ENCODE measurements at places on chromosomes 7 and 10.
A peak's percentile ranks its signal among the peaks of the same experiment; 100 is the strongest.

DNA sequence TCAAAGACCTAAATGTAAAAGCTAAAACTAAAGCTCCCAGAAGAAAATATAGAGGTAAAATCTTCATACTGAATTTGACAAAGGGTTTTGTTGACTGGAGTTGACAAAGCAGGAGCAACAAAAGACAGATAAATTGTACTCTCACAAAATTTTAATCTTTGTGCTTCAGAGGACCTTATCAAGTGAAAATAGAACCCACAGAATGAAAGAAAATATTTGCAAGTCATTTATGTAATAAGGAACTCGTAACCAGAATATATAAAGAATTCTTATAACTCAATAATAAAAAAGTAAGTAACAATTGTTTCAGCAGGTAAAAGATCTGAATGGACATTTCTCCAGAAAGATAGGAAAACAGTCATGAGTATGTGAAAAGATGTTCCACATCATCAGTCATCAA lies 62.0 kb upstream of the SRRM3 start:
- DNase-seq = no peak
- no peak overlapping the region for H3K27ac ChIP-seq
- H3K4me3 ChIP-seq = no peak overlapping the region
- H3K36me3 ChIP-seq = no peaks in the 10 kb centered on the region

DNA sequence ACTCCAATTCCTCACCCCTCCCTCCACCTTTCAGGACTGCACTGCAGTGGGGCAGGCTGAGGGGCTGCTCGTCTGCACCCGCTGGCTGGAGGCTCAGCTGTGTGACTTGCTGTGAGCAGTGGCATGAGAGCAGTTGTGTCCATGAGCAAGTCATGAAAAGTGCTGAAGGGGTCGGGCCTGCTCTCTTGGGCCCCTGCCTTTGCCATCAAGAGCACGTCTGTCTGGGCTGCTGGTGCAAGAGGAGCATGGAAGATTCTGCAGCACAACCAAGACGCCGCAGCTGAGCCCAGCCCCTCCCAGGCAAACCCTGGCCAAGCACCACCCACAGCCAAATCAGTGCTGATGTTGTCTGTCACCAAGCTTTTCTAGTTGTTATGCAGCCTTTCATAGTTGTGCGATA lies 284.3 kb downstream of the TCERG1L start:
- H3K27me3 ChIP-seq = no peaks in the 10 kb centered on the region
- no peaks in the 10 kb centered on the region for H3K4me1 ChIP-seq
- no peak overlapping the region for H3K27ac ChIP-seq
- no peaks in the 10 kb centered on the region for H3K36me3 ChIP-seq

GRCh38 chr7:2924866-2925840 lies 81.0 kb upstream of the GNA12 start:
- H3K36me3 ChIP-seq = peaks cover 13% of the 10 kb centered on the region
- no peaks in the 10 kb centered on the region for H3K4me1 ChIP-seq
- no peak for DNase-seq
- H3K27ac ChIP-seq = no peak overlapping the region
- H3K27me3 ChIP-seq = no peaks in the 10 kb centered on the region
- no peak overlapping the region for H3K4me3 ChIP-seq

DNA sequence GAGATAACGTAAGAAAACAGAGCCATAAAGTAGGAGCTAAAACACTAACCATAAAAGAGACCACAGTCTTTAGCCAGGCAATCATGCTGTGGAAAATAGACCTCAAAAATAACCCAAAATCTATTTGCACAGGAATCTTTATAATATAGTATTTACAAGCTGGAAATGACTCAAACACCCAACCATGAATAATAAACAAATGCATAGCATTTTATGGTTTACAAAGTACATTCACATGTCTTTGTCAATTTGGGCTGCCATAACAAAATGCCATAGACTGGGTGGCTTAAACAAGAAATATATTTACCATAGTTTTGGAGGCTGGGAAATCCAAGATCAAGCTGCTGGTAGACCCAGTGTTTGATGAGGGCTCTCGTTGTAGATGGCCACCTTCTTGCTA lies 65.5 kb upstream of the GRB10 start:
- no peak overlapping the region for H3K4me3 ChIP-seq
- no peaks in the 10 kb centered on the region for H3K27me3 ChIP-seq
- H3K4me1 ChIP-seq = no peaks in the 10 kb centered on the region
- no peak for DNase-seq

- no peaks in the 10 kb centered on the region for H3K27me3 ChIP-seq
- no peak overlapping the region for H3K4me3 ChIP-seq
- H3K27ac ChIP-seq = no peak overlapping the region
- H3K36me3 ChIP-seq = no peaks in the 10 kb centered on the region
- no peak for DNase-seq
Measured at GRCh38 chr7:27367179-27367932, 124.8 kb downstream of the EVX1 start.

DNA sequence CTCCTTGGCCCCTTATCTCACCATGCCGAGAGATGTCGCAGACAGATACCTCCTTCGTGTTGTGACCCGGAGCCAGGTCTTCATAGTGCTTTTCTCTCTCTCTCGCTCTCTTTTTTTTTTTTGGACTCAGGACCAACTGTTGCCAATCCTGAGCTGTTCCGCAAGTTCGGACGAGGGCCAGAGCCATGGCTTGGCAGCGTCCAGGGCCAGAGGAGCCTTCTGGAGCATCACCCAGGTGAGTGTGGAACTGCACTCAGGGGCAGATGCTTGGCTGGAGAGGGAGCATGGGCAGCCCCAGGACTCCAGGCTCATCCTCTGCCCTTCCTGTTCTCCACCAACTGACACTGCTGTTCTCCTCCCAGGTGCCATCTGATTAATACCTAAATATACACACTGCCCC lies 7.8 kb downstream of the ZNF862 start:
- H3K4me1 ChIP-seq = peaks cover 7% of the 10 kb centered on the region
- no peak overlapping the region for H3K4me3 ChIP-seq
- H3K27ac ChIP-seq = no peak overlapping the region
- H3K36me3 ChIP-seq = no peaks in the 10 kb centered on the region

DNA sequence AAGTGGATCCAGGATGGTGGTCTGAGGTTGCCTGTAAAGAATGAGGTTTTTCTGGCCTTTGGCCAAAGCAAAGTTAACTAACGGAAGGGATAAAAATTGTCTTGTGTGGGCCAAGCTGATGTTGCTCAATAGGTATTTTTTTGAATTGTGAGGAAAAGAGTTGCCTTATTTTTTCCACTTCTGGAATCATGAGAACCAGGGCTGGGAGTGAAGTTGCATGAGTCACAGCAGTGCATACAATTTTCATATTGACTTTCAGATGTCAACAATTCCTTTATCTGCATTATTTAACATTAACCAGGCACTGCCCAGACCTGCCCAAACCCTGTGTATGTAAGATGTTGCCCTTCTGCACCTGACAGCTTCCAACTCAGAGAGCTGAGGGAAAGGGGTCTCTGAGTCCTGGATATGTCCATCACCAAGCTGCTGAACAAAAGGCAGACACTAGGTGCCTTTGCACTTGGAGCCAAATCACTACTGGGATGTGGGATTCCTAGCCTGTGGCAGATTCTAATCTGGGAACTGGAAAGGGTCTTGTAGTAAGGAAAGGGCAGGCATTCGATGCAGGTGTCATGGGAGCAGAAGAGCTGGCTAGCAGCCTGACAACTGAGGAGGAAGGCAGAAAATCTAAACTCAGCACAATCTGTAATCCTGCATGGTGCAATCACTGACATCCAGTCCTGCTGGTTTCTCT lies 52.3 kb upstream of the SLC35B4 start:
- H3K27me3 ChIP-seq = no peaks in the 10 kb centered on the region
- H3K36me3 ChIP-seq = no peaks in the 10 kb centered on the region
- no peak overlapping the region for H3K27ac ChIP-seq
- DNase-seq = no peak
- no peaks in the 10 kb centered on the region for H3K4me1 ChIP-seq

GRCh38 chr7:41117431-41117830 lies 585.5 kb downstream of the INHBA start:
- no peaks in the 10 kb centered on the region for H3K27me3 ChIP-seq
- no peaks in the 10 kb centered on the region for H3K36me3 ChIP-seq
- H3K4me1 ChIP-seq = no peaks in the 10 kb centered on the region
- DNase-seq = no peak
- no peak overlapping the region for H3K27ac ChIP-seq

GRCh38 chr10:61285749-61286148 lies 167.4 kb downstream of the TMEM26 start:
- H3K4me1 ChIP-seq = no peaks in the 10 kb centered on the region
- no peak overlapping the region for H3K4me3 ChIP-seq
- H3K27ac ChIP-seq = no peak overlapping the region
- H3K27me3 ChIP-seq = no peaks in the 10 kb centered on the region

- peaks cover 12% of the 10 kb centered on the region for H3K4me1 ChIP-seq
- no peak overlapping the region for H3K4me3 ChIP-seq
- DNase-seq = no peak
- H3K27ac ChIP-seq = no peak overlapping the region
- H3K36me3 ChIP-seq = no peaks in the 10 kb centered on the region
Measured at GRCh38 chr7:99313204-99313573, 12.5 kb upstream of the ARPC1A start.

DNA sequence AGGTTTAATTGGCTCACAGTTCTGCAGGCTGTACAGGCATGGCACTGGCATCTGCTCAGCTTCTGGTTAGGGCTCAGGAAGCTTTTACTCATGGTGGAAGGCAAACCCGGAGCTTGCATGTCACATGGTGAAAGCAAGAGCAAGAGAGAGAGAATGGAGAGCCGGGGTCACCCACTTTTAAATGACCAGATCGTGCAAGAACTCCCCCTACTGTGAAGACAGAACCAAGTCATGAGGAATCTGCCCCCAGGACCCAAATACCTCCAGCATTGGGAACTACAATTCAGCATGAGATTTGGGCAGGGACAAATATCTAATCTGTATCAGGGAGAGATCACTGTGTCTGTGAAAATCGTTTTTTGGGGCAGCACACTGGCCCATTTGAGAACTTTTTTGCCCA lies 110.0 kb upstream of the MYO3A start:
- peaks cover 9% of the 10 kb centered on the region for H3K4me1 ChIP-seq
- no peaks in the 10 kb centered on the region for H3K36me3 ChIP-seq
- no peak overlapping the region for H3K27ac ChIP-seq

DNA sequence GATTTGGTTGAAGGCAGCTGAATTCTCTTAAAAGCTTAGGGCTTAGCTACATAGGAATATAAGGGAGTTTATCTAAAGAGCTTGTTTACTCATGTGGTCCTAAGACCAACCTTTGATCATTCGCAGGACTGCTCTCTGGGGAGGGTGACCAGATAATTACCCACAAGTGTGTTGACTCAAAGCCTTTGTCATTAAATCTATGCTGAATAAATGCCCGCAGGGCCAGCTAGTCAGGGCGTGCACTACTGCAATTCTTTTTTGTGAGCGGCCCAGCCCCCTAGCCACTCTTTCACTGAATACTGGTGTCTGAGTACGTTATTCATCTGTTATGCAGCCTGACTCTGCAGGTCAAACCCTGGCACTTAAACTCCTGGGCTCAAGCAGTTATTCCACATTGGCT lies 69.6 kb downstream of the AKAP9 start:
- no peak overlapping the region for H3K4me3 ChIP-seq
- DNase-seq = no peak
- no peaks in the 10 kb centered on the region for H3K4me1 ChIP-seq
- H3K36me3 ChIP-seq = peaks cover 14% of the 10 kb centered on the region
- no peak overlapping the region for H3K27ac ChIP-seq

GRCh38 chr10:71863203-71863602 lies 12.2 kb upstream of the PSAP start:
- DNase-seq = no peak
- no peak overlapping the region for H3K27ac ChIP-seq
- no peaks in the 10 kb centered on the region for H3K27me3 ChIP-seq
- no peak overlapping the region for H3K4me3 ChIP-seq
- no peaks in the 10 kb centered on the region for H3K36me3 ChIP-seq
- H3K4me1 ChIP-seq = peaks cover 36% of the 10 kb centered on the region

DNA sequence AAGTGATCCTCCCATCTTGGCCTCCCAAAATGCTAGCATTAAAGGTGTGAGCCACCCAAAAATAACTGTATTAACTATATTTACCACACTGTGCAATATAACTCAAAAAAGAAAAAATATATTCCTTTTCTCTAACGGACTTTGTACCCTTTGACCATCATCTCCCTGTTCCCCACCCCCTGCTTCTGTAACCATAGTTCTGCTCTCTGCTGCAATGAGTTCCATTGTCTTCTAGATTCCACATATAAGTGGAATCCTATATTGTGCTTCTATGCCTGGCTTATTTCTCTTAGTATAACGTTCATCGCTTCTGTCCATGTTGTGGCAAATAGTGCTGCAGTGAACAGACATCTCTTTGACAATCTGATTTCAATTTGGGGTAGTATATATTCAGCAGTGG lies 4.2 kb downstream of the TMEM248 start:
- peaks cover 23% of the 10 kb centered on the region for H3K36me3 ChIP-seq
- no peak overlapping the region for H3K27ac ChIP-seq
- DNase-seq = no peak
- no peaks in the 10 kb centered on the region for H3K27me3 ChIP-seq

- peak overlapping the region; percentile 81 for H3K4me3 ChIP-seq
- H3K36me3 ChIP-seq = peaks cover 49% of the 10 kb centered on the region
- peaks cover 43% of the 10 kb centered on the region for H3K4me1 ChIP-seq
- no peaks in the 10 kb centered on the region for H3K27me3 ChIP-seq
Measured at GRCh38 chr10:100184840-100185239, 989 bp downstream of the ERLIN1 start.

DNA sequence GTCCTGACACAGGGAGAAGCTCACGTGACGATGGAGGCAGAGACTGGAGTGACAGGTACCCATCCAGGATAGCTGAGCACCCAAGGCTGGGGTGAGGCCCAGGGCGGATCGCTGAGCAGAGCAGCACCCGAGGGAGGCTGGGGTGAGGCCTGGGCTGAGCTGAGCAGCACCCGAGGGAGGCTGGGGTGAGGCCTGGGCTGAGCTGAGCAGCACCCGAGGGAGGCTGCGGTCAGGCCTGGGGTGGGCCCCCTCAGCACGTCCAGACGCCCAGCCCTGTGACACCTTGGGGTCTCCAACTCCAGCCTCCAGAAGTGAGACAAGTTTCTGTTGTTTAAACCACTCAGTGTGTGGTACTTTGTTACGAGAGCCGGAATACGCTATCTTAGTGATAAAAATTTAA lies 236.3 kb downstream of the ZMYND11 start:
- no peaks in the 10 kb centered on the region for H3K27me3 ChIP-seq
- H3K27ac ChIP-seq = no peak overlapping the region
- no peaks in the 10 kb centered on the region for H3K4me1 ChIP-seq

DNA sequence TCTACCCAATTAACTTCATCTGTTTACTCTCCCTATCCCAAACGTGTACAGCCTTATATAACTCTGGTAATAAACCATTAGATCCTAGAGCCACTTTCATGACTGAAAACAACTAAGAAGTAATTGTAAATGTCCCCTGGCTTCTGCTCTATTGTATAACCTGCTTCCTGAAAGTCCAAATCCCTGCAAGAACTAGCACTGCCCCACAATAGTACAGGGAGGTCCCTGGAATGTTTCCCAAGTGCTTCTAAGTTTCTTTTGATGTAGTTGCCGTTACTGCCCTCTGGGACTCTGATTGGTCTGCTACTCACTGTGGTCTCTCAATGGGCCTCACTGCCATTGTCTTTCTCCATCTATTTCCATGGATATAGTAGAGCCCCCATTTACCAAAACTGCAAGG lies 764.0 kb upstream of the GHITM start:
- DNase-seq = no peak
- H3K36me3 ChIP-seq = no peaks in the 10 kb centered on the region
- no peak overlapping the region for H3K4me3 ChIP-seq
- no peaks in the 10 kb centered on the region for H3K27me3 ChIP-seq
- no peaks in the 10 kb centered on the region for H3K4me1 ChIP-seq
- H3K27ac ChIP-seq = no peak overlapping the region

Measured in Karpas-422 (cell line).